Neural crest cell (in vitro differentiated cells): ENCODE measurements at places on chromosomes 6 and 20.

GRCh38 chr6:138499303-138500018, at the start of gene NHSL1:
Gene NHSL1 (minus strand): TSS chr6:138499494. CDS start chr6:138499290, 204 bp downstream.
- DNase-seq = no peak

GRCh38 chr6:45838451-45838850, 177.2 kb downstream of the CLIC5 start:
- no peak for DNase-seq

GRCh38 chr6:9316831-9317230, 881.5 kb upstream of the SLC35B3 start:
- DNase-seq = no peak

DNA sequence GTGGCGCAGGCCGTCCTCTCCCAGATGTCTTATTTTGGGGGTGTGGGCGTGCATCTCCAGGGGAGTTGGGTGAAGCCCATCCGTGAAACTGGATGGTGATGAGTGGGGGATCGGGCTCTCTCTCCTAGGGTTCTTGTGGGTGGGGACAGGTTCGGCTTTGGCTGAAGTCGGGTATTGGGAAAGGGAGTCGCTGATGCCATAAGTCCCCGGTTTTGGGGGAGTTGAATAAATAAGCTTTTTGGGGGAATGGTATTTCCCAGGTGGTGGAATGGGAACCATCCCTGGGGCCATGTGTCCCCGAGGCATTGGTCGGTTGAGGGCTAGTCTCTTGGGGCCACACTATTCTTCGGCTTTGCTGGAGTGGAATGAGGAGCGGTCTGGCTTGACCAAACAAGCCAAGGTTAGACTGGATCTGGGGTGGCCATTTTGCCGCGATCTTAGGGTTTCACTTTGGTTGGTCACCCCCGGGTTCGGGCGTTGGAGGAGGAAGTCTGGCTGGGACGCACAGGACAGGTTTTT, 481 bp downstream of the ZNF133 start:
- no peak for DNase-seq

DNA sequence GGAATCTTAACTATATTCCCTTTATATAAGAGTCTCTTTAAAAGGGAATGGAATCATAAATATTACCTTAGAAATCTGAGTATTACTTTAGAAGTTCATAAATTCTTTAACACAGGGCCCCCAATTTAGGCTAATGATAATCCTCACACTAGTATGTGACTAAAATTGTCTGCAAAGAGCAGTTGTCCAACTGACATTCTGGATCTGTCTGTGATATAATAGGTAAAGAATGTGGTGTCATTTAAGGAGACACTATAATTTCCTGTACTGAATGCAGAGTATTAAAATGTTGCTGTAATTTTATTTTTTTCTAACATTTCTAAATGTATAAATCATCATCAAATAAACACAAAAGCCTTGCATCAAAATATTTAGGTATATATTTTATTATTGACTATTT, 128.5 kb upstream of the DST start:
- no peak for DNase-seq

DNA sequence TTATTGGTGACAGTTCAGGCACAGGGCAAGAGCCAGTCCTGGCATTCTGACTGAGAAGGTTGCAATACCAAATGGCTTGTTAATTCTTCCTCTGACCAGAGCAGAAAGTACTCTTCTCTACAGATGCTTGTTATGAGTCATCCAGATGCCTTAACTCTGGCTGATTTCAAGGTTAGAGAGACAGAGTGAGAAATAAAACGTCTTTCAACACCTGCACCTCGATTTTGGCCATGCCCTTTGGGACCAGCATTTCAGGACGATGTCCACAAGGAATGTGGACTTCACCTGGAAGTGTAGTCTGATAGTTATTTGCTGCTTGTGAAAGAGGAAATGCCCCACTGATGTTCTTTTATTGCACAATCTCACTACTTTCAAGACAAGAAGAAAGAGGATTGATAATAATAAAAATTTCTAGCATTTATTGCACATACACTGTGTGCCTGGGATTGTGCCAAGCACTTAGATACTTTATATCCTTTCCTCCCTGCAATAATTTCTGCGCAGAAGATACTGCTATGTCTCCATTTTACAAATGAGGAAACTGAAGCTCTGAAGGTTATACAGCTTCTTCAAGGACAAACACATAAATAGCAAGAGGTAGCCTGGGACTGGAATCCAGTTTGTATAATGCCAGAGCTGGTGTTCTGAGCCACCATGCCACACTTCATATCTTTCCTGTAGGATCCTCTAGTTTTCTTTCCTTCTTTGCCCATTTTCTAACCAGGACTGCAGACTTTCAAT, 33.5 kb upstream of the MCM3 start:
- no peak for DNase-seq
